Central memory CD8-positive, alpha-beta T cell (primary cell): ENCODE measurements at places on chromosomes 1 and 21.
A peak's percentile ranks its signal among the peaks of the same experiment; 100 is the strongest.

DNA sequence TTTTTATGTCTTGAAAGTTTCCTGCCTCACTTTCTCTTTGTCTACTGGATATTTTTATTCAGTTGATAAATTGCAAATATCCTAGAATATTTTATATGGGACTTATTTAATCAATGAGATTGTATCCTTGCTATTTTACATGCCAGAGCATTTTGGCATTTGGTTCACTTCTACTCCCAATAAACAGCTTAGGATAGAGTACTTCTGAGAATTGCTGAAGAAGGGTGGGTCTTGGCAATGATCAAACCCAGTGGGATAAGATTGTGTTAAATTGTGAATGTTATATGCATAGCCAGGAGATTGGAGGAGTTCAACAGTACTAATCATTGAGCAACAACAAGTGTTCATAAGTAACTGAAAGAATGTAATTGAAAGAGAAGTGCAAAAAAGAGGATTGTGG is 60.1 kb downstream of the SDCCAG8 start:
- DNase-seq = no peak

GRCh38 chr1:248776991-248777390 is 21.4 kb upstream of the LYPD8 start:
- DNase-seq = no peak

DNA sequence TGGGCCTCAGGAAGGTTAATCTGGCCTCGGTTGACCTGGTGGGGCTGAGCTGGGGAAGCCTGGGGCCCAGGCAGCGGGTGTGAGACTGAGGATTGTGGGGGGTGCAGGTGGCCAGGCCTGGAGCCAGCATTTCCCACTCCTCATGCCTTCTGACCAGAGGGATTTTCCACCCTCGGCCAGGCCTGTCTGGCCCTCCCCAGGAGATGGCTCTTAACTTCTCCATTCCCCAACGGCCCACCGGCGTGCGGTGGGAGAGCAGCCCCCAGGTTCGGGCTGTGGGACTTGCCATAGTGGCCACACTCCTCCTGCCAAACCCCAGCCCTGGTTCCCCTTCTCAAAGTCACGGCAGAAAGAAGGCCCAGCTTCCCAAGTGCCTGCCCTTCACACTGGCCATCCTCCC is 126.5 kb upstream of the RUNX3 start:
- DNase-seq = no peak

DNA sequence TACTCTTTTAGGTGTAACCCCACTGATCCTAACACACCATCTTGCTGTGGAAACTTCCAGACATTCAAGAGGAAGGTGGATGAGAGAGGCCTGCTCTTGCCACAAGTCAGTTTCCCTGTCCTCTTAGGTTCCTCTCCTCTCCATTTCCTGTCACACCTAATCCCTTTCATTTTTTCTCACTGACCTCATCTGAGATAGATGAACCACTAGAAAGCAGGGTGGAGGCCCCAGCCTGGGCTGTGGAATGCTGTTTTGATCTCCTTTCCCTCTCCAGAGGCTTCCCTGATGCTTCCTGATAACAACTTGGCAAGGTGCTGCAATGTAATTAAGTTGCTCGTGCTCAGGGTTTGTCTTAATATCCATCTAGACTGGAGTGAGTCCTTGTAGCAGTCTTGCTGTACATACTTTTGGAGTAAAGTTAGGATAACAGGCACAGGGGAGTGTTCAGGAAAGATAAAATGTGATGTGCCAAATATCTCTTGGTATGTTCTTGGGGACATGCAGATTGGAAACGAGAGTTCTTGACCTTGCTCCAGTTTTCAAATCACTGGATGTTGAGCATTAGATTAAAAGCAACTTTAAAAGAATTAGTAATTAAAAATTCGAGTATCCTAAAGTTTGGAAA is 11.2 kb downstream of the LRRC42 start:
- no peak for DNase-seq

- DNase-seq = peak; percentile 58
Observed at GRCh38 chr1:89483010-89483756, 41.4 kb upstream of the LRRC8B start.
